ENCODE measurements at places on chromosomes 2 and 18.

GRCh38 chr2:38091760-38092159 is 15.8 kb upstream of the CYP1B1 start:
- DNase-seq, result no peak

DNA sequence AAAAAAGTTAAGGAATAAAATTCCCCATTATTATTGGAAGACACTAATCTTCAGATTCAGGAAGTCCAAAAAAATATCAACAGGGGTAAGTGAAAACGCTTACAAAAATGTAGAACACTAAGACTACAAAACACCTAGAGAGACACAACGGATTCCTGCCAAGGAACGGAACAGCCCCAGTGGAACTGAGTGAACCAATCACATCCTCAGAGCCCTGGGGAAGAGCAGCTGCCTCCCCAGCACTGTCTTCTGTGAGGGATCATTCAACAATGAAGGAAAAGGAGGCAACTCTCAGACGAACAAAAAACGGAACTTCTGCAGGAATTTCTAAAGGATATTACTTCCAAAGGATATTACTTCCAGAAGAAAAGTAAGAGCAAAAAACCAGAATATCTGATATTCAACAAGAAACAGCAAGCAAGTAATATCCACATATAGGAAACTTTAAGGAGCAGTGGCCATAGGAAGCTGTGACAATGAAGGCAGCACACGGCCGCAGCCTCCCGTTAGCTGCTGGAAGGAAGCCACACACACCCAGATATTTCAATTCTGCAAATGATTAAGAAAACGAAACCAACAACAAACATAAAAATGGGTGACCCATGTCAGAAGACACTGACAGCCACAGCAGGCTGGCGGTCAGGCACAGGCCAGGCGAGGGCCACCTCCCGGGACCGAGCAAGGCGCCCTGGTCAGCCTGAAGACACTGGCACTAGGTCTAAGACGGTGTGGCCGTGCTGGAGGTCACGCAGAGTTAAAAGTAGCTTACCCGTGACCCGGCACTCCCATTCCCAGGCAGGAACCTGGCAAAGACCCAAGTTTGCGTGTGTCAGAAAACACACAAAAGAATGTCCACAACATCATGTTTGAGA is 81.8 kb downstream of the HDAC4 start:
- DNase-seq, result no peak

DNA sequence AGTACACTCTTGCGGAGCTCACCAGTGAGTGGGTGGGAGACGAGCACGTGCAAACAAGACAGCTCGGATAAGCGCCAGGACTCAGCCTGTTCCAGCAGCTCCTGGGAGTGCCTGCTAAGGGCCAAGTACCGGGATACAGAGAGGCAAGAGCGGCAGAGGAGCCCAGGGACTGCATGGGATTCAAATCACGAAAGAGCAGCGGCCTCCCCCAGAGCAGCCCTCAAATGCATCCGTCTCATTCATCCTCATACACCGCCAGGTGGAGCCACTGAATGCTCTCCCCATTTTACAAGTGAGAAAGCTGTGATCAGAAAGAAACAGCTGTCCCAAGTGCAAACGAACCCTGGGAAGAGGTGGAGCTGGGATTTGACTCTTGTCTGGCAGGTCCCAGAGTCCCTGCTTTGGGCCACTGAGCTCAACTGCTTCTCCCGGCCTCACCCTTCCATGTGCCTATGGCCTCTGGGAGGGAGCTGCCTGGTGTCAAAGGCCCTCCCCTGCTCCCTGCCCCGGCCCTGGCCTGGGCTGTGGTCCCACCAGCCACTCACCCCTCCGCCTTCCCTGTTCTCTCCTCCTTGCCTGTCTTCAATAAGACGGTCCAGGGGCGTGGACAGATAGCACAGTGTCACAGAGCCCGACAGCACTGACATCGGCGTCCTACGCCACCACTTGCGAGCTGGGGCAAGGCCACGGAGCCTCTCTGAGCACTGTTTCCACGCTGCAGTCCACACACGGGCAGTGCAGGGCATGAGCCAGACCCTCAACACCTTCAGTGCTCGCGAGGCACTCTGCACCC is 72.8 kb upstream of the TAF1B start:
- DNase-seq, result no peak

- DNase-seq, result no peak
Observed at GRCh38 chr2:113274432-113274831, 4.3 kb downstream of the PAX8 start.

GRCh38 chr2:217981084-217981730 is 21.6 kb downstream of the TNS1 start:
- DNase-seq, result no peak

DNA sequence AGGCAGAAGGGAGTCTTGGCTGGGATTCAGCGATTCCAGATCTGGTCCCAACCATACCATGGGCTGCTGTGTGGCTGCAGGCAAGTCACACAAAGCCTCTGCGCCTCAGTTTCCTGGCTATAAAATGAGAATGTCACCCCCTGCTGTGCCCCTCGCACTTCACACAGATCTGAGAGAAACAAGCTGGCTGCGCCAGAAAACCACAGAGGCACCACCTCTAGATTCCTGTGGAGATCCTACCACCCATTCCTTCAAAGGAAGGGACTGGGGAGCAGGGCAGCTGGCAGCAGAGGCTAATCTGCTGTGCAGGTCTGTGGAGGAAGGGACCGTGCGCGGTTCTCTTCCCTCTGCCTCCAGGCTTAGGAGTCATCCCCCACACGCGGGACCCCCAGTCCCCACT is 19.8 kb downstream of the NEURL3 start:
- DNase-seq, result no peak

DNA sequence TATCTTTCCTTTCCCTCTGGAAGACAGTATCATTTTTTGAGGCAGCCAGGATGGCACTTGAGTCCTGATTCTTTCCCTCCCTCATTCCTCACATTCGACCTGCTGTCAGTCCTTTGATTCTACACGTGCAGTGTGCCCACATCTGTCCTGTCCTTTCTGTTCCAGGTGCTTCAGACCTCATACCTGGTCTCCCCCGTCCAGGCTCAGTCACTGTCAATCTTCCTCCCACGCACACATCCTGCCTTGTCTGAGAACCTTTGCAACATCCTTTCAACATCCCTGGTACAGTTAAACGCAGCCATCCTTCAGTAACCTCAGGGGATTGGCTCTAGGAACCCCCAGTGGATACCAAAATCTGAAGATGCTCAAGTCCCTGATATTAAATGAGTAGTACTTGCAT is 10.1 kb downstream of the BCL2 start:
- no peak for DNase-seq

DNA sequence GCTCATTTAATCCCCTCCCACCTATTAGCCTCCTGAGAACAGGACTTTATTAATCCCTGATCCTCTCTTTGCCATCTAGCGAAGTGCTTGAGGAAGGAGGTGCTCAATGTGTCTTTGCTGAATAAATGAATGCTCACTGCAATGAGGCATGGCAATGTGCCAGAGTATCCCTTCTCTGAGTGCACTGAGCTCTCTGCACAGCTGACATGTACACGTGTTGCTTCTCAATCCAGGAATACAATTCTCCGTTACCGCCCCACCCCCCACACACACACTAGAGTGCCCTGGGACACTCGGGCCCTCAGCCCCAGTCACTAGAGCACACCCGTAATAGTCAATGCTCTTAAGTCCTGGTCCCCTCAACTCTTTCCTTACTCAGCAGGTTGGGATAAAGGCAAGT is 41.4 kb downstream of the FAM178B start:
- no peak for DNase-seq

DNA sequence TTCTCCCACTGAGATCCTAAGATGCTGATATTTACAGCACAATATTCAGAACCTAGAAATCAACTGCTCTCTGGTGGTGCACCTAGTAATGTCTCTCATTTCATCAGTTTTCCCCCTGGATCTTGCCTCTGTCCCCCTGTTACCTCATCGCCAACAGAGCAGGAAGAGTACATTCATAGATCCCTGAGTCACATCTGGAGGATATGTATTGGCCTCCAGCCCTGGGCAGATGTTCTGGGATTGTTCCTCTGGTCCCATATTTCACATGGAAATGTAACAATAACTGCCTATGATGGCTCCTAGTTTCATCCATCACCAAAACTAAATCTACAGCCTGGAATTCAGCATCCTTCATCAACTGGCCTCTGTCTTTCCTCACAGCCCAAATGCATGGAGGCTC is 278.8 kb upstream of the SLC14A2 start:
- no peak for DNase-seq

GRCh38 chr2:75647771-75648170 is 1.2 kb downstream of the MRPL19 start:
- no peak for DNase-seq

GRCh38 chr2:84816426-84817026 is 64.4 kb downstream of the TRABD2A start:
- no peak for DNase-seq

DNA sequence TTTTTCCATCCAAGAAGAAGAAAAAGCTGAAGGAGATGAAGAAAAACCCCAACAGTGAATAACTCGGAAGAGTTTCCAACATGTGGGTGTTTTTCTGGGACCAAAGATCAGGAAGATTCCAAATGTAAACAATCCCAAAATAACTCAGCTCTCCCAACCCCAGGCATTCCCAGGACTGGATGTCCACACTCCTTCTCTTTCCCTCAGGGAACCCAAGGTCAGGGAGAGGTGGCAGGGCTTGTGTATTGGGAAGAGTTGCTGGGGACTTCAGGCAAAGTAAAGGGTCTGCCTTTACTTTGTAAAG is 268.0 kb downstream of the DYSF start:
- DNase-seq, result no peak

GRCh38 chr2:45319683-45320455 is 291.2 kb downstream of the SRBD1 start:
- no peak for DNase-seq

- no peak for DNase-seq
Observed at GRCh38 chr18:76363436-76364120, 131.5 kb downstream of the ZNF516 start.

- no peak for DNase-seq
Observed at GRCh38 chr2:2800697-2801096, 469.6 kb upstream of the MYT1L start.

- DNase-seq, result no peak
Observed at GRCh38 chr18:741931-742512, 29.6 kb upstream of the ENOSF1 start.

GRCh38 chr18:48544116-48544515 is 5.3 kb downstream of the CTIF start:
- no peak for DNase-seq

- no peak for DNase-seq
Observed at GRCh38 chr2:200453142-200453852, 56.6 kb downstream of the KCTD18 start.

GRCh38 chr18:12377556-12378197 is 650 bp upstream of the AFG3L2 start:
- DNase-seq, result no peak

DNA sequence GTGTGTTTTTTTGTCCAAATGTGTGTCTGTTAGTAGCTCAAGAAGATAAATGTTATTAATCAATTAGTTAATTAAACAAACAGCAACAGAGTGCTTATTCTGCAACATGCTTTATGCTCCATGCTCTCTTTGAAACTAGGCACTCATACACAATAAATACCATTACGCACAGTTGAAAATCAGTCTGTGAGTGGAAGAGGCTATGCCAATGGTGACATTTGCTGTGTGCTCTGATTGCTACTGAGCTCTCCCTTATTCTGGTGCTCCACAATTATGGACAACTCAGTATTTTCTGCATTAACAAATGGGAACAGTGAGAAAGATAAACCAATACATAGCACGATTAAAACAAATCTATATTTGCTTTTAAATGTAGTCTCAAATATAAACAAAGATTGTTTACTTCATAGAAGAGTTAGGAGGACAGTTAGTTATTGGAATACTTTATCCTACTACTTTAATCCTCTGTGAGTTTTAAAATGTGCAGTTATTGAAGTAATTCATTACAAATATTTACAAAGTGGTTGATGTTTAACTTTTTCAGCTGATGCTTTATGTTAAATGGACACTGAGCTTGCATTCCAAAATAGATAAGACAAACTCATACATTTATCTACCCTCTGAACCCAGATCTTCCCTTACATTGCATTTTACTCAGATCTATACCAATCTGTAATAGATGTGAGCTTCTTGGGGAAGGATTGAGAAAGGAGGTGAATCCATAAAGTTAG is 55.3 kb downstream of the NXPH2 start:
- DNase-seq, result no peak

GRCh38 chr2:233598952-233599351 is 18.5 kb upstream of the UGT1A8 start:
- no peak for DNase-seq

DNA sequence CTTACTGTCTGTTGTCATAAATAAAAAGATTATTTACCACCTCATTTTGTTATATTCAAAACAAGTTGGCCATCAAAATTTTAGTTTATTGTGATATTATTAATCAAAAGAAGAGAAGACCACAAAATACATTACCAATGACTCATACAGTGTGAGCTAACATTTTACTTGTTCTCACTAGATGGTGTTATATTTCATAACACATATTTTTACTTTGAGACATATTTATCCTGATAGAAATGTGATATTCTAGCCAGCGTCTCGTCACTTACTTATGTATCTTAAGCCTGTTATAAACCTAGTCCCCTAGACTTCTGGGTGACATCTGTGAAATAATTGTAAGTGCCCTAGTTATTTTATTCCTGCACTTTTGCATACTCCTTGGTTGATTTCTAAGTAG is 263.2 kb downstream of the CDH7 start:
- no peak for DNase-seq

- DNase-seq, result no peak
Observed at GRCh38 chr2:102100371-102101096, 42.0 kb upstream of the IL1R1 start.

DNA sequence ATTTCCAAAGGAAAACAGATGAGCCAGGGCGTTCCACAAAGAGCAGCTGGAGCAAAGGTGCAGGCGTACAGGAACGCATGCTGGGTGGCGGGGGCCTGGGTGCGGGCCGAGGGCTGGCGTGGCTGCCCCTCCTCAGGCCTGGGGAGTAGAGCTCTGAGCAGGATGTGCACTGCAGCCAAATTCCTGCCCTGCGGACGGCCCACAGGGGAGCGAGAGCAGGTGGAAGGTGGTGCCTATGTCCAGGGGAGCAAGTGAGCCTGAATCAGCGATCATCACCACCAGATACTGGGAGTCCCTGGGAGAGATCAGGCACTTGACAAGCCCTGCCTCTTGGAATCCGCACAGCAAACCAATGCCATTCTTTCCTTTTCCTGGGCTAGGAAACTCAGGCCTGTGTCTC is 106.3 kb downstream of the GBX2 start:
- DNase-seq, result no peak

DNA sequence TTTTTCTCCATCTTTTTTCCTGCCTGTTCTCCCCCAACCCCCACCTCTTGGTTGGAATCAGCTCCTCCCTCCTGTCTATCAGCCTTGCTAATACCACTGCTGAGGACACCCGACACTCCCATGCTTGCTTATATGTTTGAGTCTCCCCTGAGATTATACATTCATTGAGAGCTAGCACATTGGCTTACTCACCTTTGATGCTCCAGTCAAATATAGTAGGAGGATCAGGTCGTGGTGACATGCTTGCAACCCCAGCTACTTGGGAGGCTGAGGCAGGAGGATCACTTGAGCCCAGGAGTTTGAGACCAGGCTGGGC is 91.5 kb upstream of the CCBE1 start:
- DNase-seq, result no peak

All from stimulated activated CD4-positive, alpha-beta T cell treated with anti-CD3 and anti-CD28 coated beads, Interleukin-12 subunit alpha, Interleukin-12 subunit beta, amount 100 ng/mL, for 24 hours (primary cell).